Stimulated activated CD8-positive, alpha-beta memory T cell treated with anti-CD3 and anti-CD28 coated beads, Interleukin-7, amount 100 ng/mL, for 1 hour (primary cell): ENCODE measurements at places on chromosomes 4 and X.

DNA sequence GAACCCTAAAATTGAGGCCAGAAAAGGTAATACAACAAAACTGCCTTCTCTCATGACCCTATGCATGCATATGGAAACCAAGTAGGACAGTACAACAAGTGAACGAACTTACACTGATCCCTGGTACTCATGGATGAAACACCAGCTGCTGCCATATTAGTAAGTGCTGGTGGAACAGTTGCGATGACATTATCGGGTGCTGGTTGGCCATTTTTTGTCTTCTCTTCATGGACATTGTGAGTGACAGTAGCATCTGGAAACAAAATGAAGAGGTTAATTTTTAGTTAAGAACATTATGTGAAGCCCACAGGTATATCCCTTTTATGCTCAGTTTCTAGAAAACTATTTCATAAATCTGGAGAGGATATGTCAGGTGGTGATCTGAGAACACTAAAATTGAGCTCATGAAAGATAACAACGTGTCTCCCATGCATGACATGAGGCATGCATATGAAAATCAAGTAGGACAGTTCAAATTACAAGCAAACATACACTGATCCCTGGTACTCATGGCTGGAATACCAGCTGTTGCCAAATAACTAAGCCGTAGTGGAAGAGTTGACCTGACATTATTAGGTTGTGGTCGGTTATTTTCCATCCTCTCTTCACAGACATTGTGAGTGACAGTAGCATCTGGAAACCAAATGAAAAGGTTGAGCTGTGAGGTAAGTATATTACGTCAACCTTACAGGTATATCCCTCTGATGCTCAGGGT is 74.2 kb upstream of the CT45A1 start:
- no peak for DNase-seq

- DNase-seq: no peak
Observed at GRCh38 chr4:176436293-176436973, 116.7 kb downstream of the SPCS3 start.

GRCh38 chr4:98586291-98586961 is 72.0 kb downstream of the TSPAN5 start:
- DNase-seq: no peak

DNA sequence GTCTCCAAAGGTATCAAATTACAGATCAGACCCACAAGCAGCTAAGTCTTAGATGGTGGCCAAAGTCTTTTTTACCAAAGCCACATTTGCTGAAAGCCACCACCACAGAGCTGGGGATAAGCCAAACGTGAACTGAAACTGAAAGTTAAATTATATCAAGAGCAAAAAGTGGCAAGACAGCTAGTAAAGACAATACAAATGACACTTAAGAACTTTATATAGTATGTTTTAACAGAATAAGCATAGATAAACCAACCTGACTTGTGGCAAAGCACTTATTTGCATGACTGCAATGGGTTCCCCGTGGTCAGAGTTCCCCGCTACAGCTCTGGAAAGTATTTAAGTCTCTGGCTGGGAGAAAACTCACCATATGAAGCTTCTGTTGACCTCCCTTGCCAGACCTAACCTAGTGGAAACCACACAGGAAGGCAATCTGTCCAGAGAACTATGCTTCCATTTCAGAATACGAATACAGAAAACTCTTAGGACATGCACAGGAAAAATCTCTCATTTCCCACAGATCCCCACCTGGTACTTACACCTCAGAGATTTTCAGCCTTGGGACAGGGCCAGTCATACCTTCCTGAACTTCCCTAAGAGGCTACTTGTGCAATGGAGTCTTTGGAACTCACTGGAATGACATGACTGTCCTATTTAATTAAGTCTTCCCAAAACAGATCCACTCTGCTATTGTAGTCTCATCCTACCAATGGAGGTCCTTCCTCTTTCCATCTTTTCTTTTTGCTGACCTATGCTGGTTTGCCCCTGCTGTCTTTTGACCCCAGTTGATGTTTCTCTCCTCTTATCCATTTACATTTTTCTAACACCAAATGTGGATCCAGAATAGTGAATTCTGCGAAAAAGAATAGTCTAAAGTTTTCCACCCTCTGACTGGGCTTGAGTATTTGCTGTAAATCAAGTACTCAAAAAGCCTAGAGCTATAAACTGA is 225.1 kb downstream of the NR3C2 start:
- no peak for DNase-seq

GRCh38 chrX:117711782-117712181 is 404.8 kb downstream of the KLHL13 start:
- DNase-seq: no peak

DNA sequence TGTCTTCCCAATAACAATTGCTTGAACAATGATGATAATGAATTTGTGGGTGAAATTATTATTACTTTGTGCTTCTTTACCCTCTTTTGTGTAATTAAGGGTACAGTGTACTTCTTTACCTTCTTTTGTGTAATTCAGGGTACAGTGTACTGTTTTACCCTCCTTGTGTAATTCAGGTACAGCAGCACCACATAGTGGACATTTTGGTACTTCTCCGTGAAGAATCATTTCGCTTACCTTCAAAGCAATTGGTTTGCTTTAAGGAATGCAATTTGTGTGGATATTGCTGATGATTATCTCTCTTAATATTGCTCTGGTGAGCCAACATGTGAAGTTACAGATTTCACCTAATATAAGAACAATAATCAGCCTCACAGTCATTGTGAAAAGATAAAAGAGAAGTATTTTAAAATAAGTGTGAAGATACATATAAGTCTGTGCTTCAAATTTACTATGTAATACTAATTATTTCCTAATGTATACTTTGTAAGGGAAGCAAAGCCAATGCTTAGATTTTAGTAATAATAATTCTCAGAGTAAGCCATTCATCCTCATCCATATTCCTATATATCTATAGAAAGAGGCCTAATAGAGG is 27.2 kb upstream of the SEC24B start:
- DNase-seq: no peak
